Stimulated activated CD8-positive, alpha-beta memory T cell treated with anti-CD3 and anti-CD28 coated beads, Interleukin-4, amount 100 ng/mL, for 24 hours (primary cell): ENCODE measurements at places on chromosomes 16 and 17.

- no peak for DNase-seq
Observed at GRCh38 chr17:17868641-17869522, 32.1 kb upstream of the SREBF1 start.

- DNase-seq = no peak
Observed at GRCh38 chr17:7046127-7046724, 2.3 kb upstream of the SLC16A11 start.

- DNase-seq = no peak
Observed at GRCh38 chr16:28210264-28210663, 1.5 kb downstream of the XPO6 start.

DNA sequence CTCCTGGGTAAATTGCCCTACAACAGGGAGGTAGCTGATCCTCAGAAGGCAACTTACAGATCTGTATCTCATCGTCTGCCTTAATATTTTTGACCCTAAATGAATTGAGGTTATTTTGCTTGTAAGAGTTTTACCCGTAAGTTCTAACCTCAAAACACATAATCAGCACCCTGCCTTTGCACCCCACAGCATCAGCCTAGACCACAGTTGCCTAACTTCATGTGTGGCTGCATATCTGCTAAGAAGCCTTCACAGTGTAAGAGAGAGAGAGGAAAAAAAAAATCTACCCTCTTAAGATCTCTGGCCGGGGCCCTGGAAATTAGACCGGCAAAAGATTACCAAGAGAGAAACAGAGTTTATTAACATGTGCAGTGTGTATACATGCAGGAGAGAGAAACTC lies 76.9 kb downstream of the ARHGAP44 start:
- DNase-seq = no peak

DNA sequence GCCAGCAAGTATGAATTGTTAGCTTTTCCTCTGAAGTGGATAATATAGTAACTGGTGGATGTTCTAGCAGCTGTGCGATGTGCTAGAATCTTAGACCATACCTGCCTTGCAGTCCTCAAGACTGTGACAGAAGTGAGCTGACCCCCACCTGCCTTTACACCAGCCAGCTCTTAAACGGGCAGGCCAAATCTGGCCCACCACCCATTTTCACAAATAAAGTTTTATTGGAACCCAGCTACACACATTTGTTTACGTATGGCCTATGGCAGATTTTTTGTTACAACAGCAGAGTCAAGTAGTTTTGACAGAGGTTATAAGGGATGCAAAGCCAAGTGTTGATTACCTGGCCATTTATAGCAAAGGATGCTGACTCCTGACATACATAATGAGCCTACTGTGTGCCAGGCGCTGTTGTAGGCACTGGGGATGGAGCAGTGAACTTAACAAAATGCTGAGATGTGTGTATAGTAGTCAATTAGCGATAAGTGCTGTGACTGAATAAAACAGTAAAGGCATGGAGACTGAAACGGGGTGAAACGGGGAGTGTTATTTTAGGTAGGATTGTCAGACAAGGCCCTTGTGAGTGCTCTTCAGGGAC lies 79.0 kb downstream of the MSI2 start:
- DNase-seq = no peak

DNA sequence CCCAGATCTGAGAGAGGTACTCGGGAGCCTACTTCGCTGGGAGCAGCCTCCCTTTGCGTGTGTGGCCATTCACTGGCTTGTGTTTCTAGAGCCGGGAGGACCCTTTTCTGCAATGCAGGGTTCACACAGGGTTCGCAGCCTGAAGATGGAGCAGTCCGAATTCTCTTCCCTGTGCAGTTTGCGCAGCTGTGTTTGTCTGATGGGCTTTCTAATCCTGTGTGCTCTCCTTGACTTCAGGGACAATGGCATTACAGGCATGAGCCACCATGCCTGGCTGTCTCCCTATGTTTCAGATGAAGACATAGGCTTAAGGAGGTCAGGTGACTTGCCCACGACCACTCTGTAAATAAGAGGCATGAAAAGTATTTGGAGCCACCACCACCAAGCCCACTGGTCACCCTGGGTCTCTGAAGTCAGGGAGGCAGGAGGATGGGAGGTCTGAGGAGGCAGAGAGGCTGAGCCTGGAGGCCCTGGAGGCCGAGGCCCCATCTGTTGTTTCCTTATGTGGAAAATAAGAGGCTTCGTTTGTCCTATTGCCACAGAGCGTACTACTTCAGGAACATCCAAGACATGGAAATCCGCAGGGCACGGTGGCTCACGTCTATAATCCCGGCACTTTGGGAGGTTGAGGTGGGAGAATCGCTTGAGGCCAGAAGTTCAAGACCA lies 5.0 kb upstream of the STH start:
- DNase-seq = no peak

DNA sequence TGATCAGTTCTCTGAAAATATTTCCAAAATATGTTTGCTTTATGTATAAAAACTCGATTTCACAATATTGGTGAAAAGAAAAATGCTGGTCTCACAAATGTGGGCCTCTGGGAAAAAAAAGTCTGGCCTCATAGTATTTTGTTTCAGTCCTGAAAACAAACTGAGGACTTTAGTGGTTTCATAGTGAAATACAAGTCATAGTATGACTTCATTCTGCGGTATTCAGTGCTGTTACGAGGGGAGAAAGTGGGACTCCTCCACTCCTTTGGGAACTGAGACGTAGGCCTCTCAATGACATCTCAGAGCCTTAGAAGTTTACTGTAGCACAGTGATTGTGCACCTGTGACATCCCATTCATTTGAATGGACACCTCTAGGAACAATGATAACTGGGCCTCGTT lies 56.0 kb downstream of the CYB561 start:
- no peak for DNase-seq

GRCh38 chr17:43891851-43892646 lies 15.3 kb downstream of the MPP2 start:
- no peak for DNase-seq

GRCh38 chr17:35010093-35010492 lies 29.8 kb downstream of the LIG3 start:
- DNase-seq = no peak

- no peak for DNase-seq
Observed at GRCh38 chr16:85513649-85514048, 99.5 kb upstream of the GSE1 start.

- no peak for DNase-seq
Observed at GRCh38 chr16:57471852-57472664, 9.6 kb downstream of the POLR2C start.

DNA sequence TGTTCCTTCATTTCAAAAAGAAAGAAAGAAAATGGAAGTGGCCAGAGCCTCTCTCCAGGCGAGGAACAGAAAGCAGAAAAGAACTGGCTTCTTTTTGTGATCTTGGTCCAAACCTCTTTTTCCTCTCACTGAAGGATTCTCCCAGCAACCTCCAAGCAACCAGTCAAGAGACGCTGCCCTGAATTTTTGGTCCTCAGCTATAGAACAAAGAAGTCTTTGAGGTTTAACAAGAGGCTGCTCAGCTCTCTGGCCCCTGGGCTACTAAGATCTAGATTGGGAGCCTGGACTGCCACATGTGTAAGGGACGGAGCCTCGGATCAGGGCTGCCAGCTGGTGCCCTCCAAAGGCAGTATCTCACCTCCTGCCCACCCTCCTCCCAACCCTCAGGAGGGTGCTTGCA lies 62.6 kb downstream of the AXIN2 start:
- no peak for DNase-seq

- DNase-seq = no peak
Observed at GRCh38 chr17:79484600-79485418, 126.0 kb downstream of the RBFOX3 start.

GRCh38 chr17:36888236-36888951 lies 48.9 kb upstream of the LHX1 start:
- DNase-seq = no peak

DNA sequence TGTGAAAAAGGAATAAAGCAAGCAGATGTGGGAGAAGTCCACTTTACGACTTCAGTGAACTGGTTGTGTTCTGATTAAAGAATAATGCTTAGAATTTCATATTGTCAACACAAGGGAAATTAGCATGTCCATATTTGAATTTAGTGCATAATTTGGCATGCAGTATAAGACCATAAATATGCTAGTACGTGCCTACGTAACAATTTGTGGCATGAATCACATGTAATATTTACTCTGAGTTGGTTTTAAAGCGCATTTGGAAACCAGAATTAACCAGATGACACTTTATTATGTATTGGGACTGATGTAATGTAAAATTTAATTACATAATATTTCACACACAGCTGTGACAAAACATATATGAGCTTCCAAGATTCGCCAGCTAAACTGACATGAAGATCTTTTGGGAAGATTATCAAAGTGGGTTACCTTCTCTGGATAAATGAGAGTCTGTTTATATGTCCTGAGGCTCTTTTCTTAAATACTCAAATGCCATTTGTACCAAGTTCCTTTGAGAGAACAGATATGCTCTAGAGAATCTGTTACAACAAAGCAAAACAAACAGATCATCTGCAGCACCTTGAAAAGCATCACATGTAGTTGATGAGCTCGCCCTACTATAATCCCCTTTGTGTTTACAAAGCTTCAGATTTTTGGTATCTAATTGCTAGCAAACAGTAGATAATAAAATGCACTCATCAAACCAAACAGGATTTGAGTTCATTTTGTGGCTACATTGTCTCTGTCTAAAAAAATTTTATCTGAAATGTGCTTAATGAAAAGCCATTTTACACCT lies 1468.6 kb downstream of the CDH11 start:
- DNase-seq = no peak

GRCh38 chr17:27575912-27576252 lies 55.1 kb upstream of the LGALS9 start:
- no peak for DNase-seq

GRCh38 chr17:12998874-12999273 lies 19.0 kb downstream of the ELAC2 start:
- no peak for DNase-seq

GRCh38 chr17:78794399-78794798 lies 12.3 kb upstream of the CYTH1 start:
- DNase-seq = no peak

DNA sequence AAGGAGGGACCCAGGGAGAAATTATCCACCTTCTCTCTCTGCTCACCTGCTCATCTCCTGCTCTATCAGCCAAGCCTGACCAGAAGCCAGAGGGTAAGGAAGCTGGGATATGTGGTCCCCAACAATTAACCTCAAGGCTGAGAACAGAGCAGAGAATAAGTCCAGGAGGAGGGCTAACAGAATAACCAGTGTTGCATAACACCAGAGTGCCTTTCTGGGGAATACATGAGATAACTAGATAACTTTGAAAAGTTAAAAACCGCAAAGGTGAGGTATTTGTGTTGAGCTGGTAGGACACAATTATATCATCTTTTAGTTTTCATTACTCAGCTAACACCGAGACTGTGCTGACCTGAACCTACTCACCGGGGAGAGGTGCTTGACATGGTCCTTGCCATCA lies 180.8 kb downstream of the SALL1 start:
- no peak for DNase-seq

GRCh38 chr17:5249615-5250014 lies 15.0 kb upstream of the SCIMP start:
- peak; percentile 26 for DNase-seq

DNA sequence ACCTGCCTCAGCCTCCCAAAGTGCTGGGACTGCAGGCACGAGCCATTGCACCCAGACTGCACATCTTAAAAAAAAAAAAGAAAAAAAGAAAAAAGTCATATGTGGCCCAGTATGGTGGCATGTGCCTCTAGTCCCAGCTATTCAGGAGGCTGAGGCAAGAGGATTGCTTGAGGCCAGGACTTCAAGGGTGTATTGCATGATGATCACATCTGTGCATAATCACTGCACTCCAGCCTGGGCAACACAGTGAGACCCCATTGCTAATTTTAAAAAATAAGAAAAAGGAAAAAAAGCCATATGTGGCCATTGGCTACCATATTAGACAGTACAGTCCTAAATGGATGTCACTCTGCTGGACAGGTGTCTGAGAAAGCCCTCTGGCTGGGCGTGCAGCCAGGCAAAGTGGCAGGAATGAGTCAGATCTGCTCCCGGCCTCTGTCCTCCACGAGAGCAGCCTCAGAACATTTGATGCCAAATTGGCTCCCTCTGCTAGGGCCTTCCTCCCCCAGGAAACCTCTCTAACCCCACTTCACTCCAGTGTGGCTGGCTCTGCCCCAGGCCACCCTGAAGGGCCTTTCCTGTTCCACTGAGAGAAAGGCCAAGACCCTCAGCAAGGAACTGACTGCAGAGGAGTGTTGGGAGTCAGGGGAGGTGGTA lies 14.7 kb downstream of the CA7 start:
- DNase-seq = no peak

GRCh38 chr17:66716236-66717026 lies 118.5 kb upstream of the CACNG5 start:
- DNase-seq = no peak

GRCh38 chr17:44892250-44892649 lies 7.0 kb downstream of the EFTUD2 start:
- DNase-seq = no peak

DNA sequence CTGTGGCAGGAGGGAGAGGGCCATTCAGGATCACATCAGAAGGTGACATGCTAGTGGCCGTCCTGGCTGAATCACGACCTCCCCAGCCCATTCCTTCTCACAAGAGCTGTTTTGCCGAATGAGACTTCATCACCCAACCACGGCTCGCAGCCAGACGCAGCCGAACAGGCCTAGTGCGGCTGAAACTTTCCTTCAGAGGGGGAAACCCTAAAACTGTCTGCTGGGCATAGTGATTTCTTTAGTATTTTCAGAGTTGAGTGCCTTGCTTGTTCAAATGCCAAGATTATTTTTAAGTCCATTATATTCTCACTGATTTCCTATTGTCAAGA lies 343.7 kb downstream of the CPPED1 start:
- no peak for DNase-seq

DNA sequence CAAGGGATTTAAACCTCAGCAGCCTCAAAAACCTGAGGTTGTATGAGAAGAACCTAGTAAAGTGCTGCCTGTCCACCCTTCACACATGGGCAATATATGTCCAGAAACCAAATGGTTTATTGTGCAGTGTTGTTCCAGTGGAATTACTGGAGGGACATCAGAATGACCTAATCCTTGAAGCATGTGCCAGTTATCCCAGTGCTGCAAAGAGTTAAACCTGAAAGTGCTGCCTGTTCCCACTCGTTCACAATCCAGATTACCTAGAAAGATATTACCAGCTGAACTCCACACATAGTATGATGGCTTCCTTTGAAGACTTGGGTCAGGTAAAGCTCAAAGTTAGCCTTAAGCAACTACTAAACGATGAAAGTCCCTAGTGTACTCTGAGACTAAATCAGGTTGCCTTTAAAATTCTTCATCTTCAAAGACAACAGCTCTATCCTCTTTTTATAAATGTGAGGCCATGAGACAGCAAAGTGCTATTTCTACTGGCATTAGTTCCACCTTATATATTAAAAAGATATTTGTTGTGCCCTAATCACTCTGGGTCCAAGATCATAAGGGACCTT lies 133.1 kb downstream of the SNX11 start:
- no peak for DNase-seq

DNA sequence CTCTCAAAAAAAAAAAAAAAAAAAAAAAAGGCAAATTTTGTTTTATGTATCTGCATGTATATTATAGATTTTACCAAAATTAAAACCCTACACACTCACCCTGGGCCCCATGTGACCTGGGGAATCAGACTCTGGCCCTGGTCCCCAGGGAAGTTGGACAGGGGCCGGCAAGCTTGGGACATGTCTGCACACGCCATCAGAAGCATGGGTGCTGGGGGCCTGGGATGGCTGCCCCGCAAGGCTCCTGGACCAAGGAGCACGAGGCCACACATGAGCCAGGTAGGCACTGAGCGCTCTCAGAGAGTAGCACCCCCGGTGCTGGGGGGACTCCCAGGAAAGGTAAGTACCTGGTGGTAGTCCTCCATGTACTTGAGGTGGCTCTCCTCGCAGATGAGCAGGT lies 39.6 kb downstream of the PPL start:
- no peak for DNase-seq
